NCI-H1105 treated with DMSO at 0.1 percent for 48 hours (cell line): ENCODE measurements at places on chromosomes 16 and 17.

DNA sequence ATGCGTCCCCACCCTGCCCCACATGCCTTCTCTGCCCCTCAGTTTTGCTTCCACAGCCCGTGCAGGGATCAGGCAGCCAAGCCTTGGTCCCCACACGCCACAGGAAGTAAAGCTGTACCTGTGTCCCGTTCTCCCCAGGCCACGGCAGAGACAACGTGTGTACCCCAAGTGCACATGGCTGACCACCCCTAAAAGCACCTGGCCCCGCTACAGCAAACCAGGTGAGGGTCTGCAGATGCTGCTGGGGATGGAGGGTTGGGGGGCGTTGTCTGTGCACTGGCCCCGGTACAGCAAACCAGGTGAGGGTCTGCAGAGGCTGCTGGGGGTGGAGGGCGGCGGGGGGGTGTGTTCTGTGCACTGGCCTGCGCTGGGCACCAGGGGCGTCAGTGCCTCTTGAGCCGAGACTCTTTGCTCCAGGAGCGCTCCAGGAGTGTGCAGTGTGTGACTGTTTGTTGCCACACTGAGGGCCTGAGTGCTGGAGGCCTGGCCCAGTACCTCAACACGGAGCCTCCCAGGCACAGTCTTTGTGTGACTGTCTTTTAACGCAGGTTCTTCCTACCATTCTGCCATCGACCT lies 18.8 kb downstream of the TCF25 start:
- DNase-seq, result no peak

- peak; percentile 51 for DNase-seq
These were observed 13.7 kb downstream of the SHCBP1 start for GRCh38 chr16:46607529-46607928.

- DNase-seq, result no peak
These were observed 12.3 kb upstream of the CARMIL2 start for GRCh38 chr16:67632415-67633172.

DNA sequence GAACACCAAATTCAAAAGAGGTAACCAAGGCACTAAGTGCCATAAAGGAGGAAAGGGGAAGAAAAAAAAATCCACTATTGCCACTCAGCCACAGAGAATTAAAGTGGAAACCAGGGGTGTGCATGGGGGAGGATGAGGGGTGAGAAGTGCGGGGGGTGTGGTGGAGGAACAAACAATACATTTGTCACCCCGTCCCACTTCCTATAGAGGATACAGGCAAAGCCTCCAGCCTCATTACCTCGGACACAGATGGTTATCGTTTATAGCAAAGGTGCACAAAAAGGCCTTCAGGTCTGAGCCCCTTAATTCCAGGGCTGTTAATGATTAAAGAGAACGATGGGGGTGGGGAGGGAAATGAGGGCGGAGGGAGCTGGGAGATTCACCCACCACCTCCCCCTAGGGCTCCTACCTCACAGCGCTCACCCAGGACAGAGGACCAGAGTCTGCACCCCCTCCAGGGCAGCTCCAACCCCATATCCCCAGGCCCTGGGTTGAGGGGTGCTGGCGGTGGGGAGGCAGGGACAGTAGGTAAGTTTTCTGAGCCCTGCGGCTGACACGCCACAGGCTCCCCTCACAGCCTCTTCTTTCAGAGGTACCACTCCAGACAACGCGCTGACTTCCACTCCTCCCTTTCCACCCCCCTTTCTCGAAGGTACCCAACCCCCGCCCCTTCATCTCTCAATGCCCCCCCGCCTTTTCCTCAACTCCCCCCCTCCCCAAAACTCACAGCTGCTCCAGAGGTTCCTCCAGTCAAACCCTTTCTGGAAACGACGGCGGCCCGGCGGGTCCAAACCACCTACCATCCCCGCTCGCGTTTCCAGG lies 470 bp downstream of the DCUN1D3 start:
- no peak for DNase-seq

- DNase-seq, result no peak
These were observed 2.5 kb upstream of the HS3ST3B1 start for GRCh38 chr17:14298221-14298946.

GRCh38 chr16:85363427-85363826 lies 249.7 kb upstream of the GSE1 start:
- no peak for DNase-seq

- DNase-seq, result no peak
These were observed 44.3 kb upstream of the PSMD7 start for GRCh38 chr16:74252329-74252728.

DNA sequence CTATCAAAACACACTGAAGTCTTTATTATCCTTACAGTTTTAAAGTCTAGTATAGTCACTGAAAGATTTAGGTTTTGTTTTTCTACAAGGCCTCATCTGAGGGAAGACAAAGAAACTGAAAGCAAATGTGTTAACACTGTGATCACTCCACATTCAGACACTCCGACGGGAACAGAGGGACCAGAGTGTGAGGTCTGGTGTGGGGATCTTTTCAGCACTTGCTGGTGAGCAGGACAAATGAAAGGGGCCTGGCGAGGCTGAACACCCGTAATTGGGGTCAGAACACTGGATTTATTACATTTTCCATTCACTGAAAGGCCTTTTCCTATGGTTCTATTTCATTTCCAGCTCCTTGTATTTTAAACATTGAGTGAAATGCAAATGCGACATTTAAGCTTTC lies 910.5 kb downstream of the CDH11 start:
- no peak for DNase-seq

DNA sequence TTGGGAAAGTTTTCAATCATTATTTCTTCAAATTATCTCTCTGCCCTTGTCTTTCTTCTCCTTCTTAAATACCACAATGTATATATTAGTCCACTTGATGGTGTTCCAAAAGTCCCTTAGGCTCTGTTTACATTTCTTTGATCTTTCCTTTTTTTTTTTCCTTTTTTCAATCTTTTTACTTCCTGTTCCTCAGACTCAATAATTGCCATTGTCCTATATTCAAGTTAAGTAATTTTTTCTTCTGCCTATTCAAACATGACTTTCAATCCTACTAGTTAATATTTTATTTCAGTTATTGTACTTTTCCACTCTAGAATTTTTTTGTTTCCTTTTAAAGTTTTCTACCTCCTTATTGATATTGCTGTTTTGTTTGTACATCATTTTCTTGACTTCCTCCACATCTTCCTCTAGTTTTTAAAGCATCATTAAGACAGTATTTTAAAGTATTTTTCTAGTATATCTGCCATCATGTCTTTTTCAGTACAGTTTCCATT lies 15.8 kb upstream of the UQCRC2 start:
- no peak for DNase-seq

DNA sequence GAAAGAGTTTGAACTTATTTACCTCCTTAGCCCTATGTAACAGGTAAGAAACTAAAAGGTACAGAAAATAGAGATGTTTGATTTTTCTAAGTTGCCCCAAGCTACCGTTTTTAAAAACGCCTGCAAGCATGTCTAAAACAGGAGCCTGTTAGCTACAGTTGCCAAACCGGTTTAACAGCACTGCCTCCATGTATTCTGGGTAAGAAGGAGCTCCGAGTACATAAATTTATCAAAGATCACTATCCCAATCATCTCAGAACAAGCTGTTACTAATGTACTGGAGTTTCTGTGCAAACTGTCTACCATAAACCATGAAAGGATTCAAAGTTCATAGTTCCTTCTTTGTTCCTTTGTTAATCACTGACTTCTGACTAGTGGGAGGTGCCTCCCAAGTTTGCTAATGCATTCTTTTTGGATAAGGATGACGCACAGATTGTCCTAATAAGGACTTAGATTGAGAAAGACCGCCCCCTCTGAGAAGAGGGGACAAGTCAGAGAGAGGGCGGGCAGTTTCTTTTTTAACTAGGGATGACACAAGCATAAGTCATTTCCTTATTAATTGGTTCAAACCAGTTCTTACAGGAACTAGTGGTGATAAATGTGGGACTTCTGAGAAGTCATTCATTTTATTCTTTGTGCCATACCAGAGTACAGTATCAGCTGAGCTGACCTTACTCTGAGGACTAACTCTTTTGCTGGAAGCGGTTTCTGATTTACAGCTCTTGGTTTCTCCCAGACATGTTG lies 55.3 kb downstream of the TUBD1 start:
- DNase-seq, result peak; percentile 76

DNA sequence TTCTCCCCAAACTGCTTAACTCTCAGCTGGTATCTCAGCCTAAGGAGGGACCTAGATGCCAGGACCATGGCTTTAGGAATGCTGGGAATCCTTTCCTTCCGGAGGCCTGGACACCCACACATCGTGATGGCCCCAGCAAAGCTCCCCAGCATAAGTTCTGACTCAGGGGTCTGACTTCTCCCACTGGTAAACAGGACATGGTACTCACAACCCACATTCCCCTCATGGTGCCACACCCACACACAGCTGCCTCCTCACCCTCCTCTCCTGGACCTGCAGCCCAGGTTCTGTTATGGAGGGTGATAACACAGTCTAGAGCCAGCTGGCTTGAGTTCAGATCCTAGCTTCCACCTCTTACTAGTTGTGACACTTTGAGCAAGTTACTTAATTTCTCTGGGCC lies 719 bp upstream of the RNF227 start:
- no peak for DNase-seq

DNA sequence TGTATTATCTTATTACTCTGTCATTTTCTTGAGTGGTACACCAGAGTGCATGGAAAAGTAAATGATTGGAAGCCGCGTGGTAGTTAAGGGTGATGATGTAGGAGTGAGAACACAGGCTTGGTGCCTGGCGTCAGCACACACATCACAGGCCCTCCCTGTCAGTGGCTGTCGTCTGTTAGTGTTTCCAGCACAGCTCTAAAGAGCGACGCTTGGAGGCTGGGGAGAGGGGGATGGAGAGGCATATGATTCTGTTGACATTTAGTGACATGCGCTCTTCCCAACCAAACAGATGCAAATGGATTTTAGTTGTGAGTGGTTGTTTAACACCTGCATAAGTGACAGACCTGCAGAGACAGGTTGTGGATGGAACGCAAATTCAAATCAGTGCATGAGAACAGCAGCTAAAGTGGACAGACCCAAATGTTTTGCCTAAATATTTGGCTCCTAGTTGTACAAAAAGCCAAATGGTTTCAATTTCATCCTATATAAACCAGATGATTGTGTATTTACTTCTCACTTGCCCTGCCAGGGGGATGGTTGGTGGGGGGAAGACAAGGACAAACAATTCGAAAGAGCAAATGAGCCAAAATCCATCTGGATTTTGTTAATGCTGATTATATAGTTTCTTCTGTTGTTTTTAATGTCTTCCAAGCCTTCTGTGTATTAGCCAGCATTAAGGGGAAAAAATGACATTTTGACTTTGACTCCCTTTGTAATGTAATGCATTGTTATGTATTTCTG lies 222.3 kb downstream of the WWOX start:
- DNase-seq, result no peak

DNA sequence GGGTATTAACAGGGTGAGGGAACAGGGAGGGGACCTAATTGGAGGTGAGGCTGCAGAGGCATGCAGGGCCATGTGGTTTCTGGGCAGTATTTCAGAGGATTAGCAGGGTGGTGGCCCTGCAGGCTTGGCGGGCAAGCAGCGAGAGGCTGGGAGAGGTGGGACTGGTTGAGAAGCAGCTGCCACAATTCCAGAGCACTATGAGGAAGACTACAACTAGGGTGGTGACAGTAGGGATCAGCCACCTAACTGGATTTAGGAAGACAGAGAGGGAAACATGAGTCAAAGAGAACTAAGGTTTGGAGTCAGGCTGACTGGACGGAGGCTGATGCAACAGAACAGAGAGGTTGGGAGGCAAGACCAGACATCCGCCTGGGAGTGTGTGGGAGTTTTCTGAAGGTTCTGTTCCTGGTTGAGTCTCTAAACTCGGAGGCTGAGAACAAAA lies 12.3 kb downstream of the ALOXE3 start:
- no peak for DNase-seq

GRCh38 chr16:87948119-87948545 lies 3.1 kb upstream of the BANP start:
- no peak for DNase-seq

DNA sequence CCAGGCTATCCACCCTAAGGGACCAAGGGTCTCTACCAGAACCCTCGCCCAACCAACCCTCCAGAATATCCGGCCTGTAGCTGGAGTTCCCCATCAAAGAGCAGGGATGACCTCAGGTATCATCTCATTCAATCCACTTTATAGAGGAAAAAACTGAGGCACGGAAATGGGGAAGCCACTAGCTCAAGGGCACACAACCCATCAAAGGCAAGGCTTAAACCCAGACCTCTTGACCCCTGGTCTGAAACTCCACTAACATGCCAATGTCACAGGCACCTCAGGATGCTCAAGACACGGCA lies 1.6 kb downstream of the TBC1D10B start:
- no peak for DNase-seq
